ENCODE measurements at places on chromosomes 1 and 21.

GRCh38 chr1:182561456-182561855 is 27.6 kb downstream of the RNASEL start:
- no peak for DNase-seq

DNA sequence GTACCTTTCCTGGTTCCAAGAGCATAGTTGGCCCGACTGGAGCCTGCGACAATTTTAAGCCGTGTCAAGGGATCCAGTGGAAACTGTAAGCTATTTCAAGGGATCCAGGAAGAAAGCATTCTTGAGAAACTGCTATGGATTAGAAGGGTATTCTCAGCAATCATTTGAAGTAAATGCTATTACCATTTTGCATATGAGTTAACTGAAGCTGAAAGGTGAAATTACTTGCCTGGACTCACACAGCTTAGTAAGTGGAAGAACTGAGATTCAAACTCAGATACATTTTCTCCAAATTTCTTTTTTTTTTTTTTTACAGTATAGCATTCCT is 589 bp downstream of the ZNF684 start:
- DNase-seq = no peak

GRCh38 chr1:32104127-32104526 is 3.7 kb upstream of the KPNA6 start:
- DNase-seq = no peak

- no peak for DNase-seq
Observed at GRCh38 chr1:76254104-76255030, 179.8 kb downstream of the ST6GALNAC3 start.

GRCh38 chr1:31423418-31423947 is 10.5 kb downstream of the SERINC2 start:
- DNase-seq = no peak

DNA sequence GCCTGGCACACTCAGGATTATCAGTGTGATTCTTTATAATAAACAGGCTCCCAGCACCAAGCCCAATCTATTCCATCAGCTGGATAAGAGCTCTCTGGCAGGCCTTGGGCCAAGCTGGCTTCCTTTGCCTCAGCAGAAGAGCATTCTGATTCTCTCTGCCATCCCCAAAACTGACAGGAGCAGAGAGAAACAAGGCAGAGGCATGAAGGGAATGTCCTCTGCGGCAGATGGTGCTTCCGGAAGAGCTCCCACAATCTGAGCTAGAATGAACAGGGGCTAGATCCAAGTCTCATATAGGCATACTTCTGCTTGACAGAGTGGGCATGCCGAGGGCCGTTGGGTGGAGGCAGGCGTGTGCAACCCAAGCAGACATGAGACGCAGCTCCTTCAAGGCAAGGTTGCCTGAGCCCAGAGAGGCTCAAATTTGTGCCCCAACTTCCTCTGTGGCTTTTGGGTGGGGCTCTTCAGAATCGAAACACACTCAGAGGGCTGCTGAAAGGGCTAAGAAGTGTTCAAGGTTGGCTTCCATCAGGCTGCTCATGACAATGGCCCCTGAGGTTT is 4.0 kb downstream of the CAPN2 start:
- no peak for DNase-seq

GRCh38 chr21:44913425-44914175 is 7.1 kb downstream of the ITGB2 start:
- DNase-seq = no peak

- no peak for DNase-seq
Observed at GRCh38 chr1:47491341-47491753, 53.5 kb downstream of the FOXD2 start.

- DNase-seq = no peak
Observed at GRCh38 chr1:48120621-48121020, 101.9 kb upstream of the SLC5A9 start.

- DNase-seq = no peak
Observed at GRCh38 chr1:154820646-154821045, 49.4 kb downstream of the KCNN3 start.

DNA sequence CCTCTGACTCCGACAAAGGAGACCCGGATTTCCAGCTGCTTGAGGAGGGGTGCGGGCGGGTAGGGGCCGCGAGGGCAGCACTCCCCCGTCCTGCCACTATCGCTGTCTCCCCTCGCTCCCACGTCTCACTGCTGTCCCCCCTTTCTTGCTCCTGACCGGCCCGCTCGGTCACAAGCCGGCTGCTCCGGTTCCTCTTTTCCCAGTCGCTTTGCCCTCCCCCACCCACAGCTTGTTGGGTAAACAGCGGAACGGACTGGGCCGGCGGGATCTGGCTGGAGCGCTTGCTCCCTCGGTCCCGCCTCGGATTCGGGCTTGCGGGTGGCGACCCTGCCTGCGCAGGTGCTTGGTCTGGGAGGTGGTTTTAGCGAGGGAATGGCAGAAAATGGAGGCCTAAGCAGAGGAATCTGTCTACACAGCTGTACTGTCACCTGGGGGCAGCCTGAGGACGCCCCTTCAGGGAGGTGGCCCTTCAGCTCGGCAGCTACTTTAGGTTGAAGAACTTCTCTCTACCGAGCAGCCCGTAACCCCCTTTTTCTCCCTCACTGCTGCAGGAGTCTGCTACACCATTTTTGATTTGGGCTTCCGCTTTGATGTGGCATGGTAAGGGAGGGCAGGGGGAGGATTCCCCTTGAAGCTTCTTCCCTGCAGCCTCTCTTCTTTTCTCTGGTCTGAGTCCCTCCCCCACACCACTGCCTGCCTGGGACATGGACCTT is 645 bp downstream of the ATP6V0B start:
- no peak for DNase-seq

DNA sequence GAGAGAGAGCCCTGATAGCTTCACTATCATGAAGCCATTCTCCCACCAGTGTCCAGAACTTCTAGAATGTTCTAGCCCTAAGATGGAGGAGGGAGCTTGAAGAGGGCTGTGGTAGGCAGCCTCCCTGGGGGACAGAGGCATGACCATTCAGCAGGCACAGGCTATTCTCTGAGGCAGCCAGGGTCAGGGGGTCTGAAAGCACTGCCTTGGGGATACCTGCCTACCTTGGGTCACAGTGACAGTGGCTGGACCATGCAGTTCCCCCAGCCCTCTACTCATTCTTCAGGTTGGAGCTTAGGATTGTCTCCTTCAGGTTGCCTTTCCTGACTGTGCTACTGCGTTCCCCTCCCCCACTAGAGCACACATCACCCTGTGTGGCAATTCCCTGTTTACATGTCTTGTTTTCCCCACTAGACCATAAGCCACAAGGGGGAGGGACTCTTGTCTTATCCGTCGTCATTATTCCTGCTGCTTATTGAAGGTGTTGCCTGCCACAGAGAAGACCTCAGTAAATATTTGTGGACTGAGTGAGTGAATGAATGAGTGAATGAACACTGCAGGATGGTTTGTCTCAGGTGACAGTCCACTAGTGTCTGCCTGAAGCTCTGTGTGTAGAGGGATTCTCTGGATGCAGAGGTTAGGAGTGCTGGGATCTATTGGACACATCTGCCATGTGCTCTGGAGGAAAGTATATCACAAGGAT is 5.2 kb downstream of the ZDHHC18 start:
- no peak for DNase-seq

GRCh38 chr1:23650344-23650990 is 41.1 kb upstream of the RPL11 start:
- DNase-seq = no peak

GRCh38 chr1:155141749-155142148 is 1.4 kb upstream of the DPM3 start:
- DNase-seq = no peak

DNA sequence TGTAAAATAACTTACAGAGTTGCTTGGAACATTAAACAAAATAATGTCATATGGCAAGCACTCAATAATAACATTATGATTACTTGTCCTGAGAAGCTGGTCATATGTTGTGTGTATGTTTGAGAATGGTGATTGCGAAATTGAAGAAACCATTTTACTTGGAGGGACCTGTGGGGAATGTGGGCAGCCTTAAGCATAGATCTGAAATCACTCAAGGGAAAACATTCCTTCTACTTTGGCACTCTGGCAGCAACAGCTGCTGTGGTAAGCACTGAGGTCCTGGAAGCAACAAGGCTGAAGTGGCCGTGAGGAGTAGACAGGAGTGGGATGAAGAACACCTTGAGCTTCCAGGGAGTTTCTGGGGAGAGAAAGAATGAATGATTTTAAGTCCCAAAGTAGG is 165.4 kb upstream of the ADAMTS5 start:
- no peak for DNase-seq

GRCh38 chr1:41855713-41856112 is 63.0 kb downstream of the HIVEP3 start:
- DNase-seq = no peak

- DNase-seq = no peak
Observed at GRCh38 chr1:84776639-84777038, 86.4 kb upstream of the SSX2IP start.

- DNase-seq = no peak
Observed at GRCh38 chr1:182617014-182617429, 12.8 kb upstream of the RGS16 start.

- no peak for DNase-seq
Observed at GRCh38 chr21:36697060-36697850, 1.7 kb upstream of the SIM2 start.

- no peak for DNase-seq
Observed at GRCh38 chr1:26839339-26839722, 12.8 kb downstream of the ZDHHC18 start.

DNA sequence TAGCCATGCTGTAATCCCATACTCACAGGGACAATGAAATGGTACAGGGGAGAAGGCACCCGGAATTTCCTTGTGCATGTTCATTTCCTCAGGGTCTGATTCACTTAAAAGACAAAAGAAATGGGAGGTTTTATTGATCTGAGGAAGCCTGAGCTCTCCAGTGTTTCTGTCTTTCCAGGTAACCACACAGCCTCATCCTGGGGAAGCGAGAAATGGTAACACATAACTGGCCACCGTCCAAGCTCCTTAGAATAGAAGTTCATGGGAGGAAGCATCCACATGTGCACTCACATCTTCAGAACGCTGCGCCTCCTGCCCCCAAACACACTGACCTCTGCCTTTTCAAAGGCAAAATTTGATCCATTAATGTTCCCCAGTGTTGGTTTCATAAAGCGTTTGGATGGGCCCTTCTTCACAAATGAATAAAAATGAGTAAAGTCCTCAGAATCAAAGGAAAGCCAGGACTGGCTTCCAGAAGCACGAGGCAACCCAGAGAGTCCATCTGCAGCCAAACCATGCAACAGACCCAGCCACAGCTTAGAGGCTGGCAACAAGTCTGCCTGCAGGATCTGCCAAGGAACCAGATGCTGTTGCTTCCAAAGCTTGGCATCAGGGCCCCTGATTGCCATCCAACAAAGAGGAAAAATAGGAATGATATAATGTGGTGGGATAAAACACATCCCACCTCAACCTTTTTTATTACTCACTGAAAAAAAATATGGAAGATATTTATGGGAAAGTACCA is 120.3 kb downstream of the ZBTB18 start:
- no peak for DNase-seq

DNA sequence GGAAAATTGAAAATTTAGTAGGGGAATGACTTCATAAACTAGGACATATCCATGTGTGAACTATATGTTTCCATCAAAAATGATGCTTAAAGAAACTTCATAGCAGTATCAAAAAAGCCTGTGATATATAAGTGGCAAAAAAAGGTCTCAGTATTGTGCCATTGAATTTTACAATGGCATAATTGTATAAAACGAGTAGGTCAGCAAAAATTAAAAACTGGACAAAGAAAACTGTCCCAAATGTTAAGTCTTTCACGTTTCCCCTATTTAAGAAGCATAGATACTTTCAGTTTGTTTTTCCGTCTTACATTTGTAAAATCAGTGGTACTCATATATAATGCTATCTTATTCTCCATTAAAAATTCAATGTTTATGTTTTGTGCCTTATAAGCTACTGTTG is 43.2 kb downstream of the LRRC8B start:
- no peak for DNase-seq

GRCh38 chr21:16216288-16216962 is 486.6 kb downstream of the USP25 start:
- no peak for DNase-seq

DNA sequence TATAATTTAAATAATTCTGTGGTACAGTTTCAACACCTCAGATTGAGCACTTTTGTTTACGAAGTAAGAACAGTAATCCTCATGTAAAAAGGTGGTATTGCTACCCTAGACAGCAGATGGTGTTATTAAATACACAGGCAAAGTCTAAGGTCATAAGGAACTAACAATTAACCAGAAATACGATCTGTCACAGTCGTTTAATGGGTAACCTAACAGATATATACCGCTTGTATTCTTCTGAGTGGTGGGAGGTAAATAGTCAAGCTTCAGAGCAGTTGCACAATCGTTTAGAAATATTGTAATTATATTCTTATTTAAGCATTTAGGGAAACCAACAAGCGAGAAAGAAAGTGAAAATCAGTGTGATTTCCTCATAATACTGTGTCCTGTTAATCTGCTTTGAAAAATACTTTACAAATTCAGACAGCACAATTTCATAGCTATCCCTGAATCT is 9.8 kb upstream of the IRF2BP2 start:
- no peak for DNase-seq

DNA sequence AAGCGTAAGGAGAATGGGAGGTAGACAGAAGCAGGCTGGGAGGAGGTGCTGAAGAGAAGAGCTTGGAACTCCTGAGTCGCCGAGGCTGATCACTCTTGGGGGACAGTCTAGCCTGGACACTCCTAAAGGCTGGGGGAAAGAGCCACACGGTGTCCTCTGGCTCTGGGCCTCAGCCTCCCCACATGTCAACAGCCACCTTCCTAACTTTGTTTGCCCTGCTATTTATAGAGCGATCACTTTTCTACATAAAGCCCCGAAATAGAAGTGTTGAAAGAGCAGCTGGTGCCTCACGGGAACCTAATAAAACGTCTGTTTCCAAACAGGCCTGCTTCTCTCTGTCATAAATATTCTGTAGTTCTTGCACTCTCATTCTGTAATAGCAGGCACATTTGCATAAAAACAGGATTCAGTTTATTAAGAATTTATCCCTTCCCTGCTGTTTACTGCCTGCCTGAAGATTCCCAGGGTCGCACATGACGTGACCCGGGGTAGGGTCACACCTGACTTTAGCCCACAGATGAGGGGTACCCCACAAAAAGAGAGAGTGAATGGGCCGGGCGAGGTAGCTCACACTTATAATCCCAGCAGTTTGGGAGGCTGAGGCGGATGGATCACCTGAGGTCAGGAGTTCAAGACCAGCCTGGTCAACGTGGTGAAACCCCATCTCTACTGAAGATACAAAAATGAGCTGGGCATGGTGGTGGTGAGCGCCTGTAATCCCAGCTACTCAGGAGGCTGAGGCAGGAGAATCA is 212.5 kb downstream of the TOMM20 start:
- no peak for DNase-seq

- no peak for DNase-seq
Observed at GRCh38 chr1:218475275-218475674, 130.1 kb downstream of the TGFB2 start.

DNA sequence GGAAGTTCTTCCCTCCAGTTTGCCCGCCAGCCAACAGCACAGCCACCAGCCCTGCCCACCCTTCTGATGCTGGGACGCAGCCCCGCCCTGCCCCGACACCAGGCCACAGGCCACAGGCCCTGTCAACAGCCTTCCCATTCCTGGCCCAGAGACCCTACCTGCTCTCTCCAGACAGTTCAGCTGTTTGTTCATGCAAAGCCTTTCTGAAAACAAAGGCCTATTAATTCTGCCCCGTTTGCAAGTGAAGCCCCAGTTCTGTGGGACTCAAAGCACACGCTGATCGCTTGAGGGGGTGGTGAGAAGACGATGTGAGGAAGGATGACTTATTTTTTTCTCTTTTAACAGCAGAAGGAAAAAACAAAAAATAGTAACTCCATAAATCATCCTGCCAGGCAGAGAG is 55.4 kb upstream of the KIF26B start:
- DNase-seq = no peak

Measured in activated CD8-positive, alpha-beta memory T cell treated with anti-CD3 and anti-CD28 coated beads for 48 hours (primary cell).